ENCODE measurements at places on chromosomes 5 and 9.
A peak's percentile ranks its signal among the peaks of the same experiment; 100 is the strongest.

GRCh38 chr9:92196909-92197308 is 81.7 kb upstream of the SPTLC1 start:
- DNase-seq = no peak

DNA sequence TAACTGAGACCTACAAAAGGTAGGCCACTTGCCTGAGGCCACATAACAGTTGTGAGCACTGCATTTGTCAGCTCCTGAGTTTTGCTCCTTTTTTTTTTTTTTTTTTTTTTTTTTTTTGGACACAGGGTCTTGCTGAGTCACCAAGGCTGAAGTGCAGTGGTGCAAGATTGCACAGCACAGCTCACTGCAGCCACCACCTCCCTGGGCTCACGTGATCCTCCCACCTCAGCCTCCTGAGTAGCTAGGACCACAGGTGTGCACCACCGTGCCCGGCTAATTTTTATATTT is 37.1 kb downstream of the LAMC3 start:
- DNase-seq = no peak

DNA sequence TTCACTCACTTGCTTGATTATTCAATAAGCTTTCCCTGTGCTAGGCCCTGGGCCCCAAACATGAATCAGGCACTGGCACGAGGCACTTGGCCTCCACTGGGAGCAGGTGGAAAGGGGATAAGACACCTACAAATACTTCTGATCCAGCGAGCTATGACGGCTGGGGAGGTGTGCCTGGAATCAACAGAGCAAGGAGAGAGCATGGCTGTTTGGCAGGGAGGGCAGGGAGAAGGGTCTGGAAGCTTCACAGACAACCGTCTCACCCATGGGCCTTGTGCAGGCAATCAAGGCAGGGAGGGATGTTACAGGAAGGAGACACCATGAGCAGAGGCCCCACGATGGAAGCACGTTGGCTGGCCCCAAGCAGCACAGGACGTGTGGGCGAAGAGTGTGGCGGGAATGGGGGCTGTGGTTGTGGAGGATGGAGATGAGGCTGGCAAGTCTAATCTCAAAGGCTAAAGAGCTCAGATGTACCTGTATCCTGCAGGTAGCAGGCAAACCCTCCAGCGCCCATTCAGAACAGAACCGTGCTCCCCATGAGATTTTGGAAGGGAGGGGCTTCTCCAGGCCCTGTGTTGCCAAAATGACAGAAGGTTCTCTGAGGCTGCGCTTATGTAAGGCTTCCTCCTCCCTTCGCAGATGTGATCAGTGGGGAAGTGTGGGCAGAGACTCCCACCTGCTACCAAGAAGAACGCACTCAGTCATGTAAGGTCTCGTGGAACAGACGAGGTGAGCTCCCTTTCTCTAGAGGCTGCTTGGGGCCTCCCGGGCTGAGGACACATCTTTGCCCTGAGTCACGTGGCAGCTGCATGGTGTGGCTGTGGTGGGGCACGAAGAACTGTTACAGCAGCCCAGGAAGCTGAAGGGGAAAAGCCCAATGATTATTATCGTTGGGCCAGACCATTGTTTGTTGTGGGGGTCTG is 189.7 kb downstream of the DAB2IP start:
- DNase-seq = no peak

GRCh38 chr5:58764199-58764598 is 181.3 kb downstream of the RAB3C start:
- no peak for DNase-seq

- no peak for DNase-seq
Observed at GRCh38 chr9:131715906-131716305, 24.0 kb downstream of the RAPGEF1 start.

DNA sequence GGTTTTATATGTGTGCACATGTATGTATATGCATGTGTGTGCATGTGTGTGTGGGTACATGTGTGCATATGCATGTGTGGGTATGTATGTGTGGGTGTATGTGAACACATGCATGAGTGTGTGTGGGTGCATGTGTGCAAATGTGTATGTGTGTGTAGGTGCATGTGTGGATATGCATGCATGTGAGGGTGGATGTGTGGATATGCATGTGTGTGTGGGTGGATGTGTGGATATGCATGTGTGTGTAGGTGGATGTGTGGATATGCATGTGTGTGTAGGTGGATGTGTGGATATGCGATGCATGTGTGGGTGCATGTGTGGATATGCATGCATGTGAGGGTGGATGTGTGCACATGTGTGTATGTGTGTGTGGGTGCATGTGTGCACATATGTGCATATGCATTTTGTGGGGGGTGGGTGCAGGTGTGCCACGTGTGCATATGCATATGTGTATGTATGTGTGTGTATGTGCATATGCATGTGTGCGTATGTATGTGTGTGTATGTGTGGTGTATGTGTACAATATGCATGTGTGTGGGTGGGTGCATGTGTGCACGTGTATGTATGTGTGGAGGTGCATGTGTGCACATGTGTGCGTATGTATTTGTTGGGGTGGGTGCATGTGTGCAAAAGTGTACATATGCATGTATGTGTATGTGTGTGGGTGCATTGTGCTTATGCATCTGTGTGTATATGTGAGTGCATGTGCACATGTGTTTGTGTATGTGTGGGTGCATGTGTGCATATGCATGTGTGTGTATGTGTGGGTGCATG is 144.2 kb downstream of the GAS1 start:
- DNase-seq = no peak

GRCh38 chr9:133351908-133352634 is 4.1 kb downstream of the RPL7A start:
- no peak for DNase-seq

- DNase-seq = peak; percentile 49
Observed at GRCh38 chr9:86946201-86947145, 833 bp downstream of the GAS1 start.

- DNase-seq = no peak
Observed at GRCh38 chr5:168826246-168826725, 247.1 kb upstream of the PANK3 start.

GRCh38 chr5:151665613-151666012 is 21.1 kb downstream of the SPARC start:
- DNase-seq = no peak

DNA sequence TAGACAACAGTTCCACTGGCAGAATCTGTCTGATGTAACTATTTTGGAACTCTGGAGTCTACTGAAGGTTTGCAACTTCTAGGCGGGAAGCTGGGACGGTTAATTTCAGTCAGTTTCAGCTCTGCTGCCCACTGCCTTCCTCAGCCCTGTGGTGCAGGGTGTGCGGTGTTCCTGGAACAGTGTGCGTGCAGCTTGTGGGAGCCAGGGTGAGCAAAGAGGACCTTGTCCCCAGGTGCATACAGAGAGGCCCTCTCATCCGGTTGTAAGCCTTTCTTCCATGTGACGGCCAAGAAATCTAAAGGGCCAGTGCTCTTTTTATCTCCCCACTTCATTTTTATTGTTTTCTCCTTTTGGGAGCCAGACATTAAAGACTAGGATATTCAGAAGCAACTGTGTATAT is 114.6 kb downstream of the EHMT1 start:
- no peak for DNase-seq

- DNase-seq = no peak
Observed at GRCh38 chr9:134847752-134848432, 32.7 kb upstream of the FCN2 start.

- no peak for DNase-seq
Observed at GRCh38 chr9:102309379-102309778, 570.9 kb upstream of the GRIN3A start.

- no peak for DNase-seq
Observed at GRCh38 chr5:45694971-45695803, 993 bp downstream of the HCN1 start.

DNA sequence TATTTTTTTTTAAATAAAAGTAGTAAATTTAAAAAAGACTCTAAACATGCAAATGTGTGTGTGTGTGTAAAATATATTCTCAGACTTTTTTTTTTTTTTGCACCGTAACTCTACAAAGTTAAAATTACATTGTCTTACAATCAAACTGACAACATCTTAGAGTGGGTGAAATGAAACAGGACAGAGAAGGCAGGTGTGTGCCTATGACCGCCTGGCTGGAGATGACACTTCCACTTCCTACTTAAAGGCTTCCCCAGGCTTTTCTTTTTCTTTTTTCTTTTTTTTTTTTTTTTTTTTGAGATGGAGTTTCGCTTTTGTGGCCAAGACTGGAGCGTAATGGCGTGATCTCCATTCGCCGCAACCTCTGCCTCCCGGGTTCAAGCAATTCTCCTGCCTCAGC is 2.7 kb upstream of the AK1 start:
- no peak for DNase-seq

- no peak for DNase-seq
Observed at GRCh38 chr5:137822158-137822764, 45.4 kb upstream of the MYOT start.

GRCh38 chr9:92525306-92525705 is 10.5 kb downstream of the ECM2 start:
- no peak for DNase-seq

GRCh38 chr9:37953775-37954437 is 50.0 kb upstream of the SLC25A51 start:
- DNase-seq = peak; percentile 6

DNA sequence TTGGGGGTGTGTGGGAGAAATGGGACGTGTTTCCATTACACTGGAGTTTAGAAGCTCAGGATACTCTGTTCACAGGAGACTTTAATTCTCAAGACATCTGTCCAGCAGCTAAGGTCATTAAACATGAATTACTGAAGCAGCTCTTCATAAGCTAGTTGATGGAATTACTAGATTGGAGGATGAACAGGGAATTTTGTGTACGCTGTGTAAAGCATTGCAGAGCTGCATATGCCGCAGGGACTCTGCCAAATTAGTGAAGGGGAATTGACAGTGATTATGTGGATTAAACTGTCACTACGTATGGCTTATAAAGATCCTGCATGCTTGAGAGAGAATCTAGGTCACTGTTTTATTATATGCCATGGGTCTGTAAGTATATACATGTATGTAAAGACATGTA is 177.5 kb upstream of the TBC1D2 start:
- no peak for DNase-seq

DNA sequence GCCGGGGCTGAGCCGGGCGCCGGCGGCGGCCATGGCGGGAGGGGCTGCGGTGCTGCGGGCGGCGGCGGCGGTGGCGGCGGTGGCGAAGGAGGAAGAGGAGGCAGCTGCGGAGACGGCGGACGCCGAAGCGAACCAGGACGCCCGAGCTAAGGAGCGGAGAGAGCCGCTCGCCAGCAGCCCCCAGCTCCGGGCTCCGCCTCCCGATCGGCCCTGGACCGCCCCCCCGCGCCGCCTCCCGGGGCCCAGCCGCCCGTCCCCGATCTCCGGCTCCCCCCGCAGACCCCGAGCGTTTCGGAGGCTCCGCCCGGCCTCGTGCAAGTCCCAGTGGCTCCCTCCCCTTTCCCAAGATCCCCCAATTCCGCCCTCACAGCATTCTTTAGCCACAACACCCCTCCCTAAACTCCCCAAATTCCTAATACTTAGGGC is at the start of gene ASTN2:
Gene ASTN2, minus strand, starts transcription at position 152 of the 426 bp plus-strand sequence. Its CDS starts 119 bp downstream, at position 33.
- no peak for DNase-seq

DNA sequence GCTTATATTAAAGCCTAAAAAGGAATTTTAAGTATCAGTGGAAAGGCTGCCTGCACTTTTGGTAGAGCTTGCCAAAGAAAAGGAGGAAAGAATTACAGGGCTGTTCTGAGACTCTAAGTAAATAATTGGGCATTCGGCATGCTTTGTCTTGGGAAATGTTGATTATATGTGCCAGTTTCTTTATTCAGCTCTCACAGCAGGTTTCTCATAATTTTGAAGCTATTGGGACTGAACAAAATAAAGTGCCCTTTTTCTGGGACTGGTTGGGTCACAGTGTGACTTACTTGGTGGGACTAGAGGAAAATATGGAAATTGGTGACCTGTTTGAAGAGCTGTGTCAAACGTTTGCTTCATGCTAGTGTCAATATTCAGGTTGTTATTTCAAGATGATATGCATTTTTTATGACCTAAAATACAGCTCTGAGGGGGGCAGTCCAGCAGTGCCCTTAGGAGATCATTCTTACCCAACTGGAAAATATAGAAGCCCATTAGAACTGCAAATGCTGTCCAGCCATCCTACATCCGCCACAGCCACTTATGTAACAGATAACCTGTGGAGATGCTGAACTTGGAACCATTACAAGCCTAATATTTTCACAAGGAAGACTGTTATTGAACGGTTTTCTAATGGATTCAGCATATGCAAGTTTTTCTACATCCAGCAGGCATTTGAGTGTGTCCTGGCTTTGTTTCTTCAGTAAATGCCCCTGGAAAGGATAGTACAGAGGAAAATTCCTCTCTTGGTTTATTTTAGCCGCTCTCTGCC is 122.4 kb downstream of the SNCAIP start:
- DNase-seq = no peak

GRCh38 chr9:2727966-2728613 is 10.8 kb downstream of the KCNV2 start:
- DNase-seq = no peak

DNA sequence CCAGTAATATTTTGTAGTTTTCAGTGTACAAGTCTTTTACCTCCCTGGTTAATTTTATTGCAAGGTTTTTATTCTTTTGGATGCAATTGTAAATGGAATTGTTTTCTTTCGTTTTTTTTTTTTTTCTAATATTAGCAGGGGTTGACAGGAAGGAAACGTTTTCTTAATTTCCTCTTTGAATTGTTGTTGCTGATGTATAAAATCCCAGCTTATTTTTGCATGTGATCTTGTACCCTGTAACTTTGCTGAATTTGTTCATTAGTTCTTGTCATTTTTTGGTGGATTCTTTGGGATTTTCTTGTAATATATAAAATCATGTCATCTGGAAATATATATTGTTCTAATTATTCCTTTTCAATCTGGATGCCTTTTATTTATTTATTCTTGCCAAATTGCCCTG is 65.0 kb upstream of the ANKH start:
- no peak for DNase-seq

- DNase-seq = no peak
Observed at GRCh38 chr9:132365986-132366385, 11.2 kb upstream of the SETX start.

GRCh38 chr9:84970432-84970831 is 300.9 kb downstream of the NTRK2 start:
- DNase-seq = no peak

- no peak for DNase-seq
Observed at GRCh38 chr5:172579403-172579990, 61.6 kb upstream of the NEURL1B start.

DNA sequence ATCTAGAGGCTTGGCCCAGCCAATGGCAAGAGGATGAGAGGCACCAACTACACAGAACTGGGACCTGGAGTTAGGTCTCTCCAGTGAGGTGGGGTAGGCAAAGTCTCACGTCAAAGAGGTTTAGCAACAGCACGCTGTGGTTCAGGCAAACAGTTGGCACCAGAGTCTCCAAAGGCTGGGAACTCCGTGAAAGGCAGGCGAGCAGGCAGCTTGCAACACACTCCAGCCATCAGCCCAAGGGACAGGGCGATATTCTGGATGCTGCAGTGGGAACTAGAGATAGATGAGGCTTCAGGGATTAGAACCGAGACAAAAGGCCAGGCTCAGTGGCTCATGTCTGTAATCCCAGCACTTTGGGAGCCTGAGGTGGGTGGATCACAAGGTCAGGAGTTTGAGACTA is 129.1 kb downstream of the PDZD2 start:
- no peak for DNase-seq

GRCh38 chr9:134247918-134248631 is 78.2 kb upstream of the RXRA start:
- DNase-seq = no peak

- DNase-seq = no peak
Observed at GRCh38 chr9:126325821-126326220, 808 bp upstream of the MVB12B start.

Data from activated gamma-delta T cell treated with Interleukin-2 at 50 U/mL for 16 hours (primary cell).